ENCODE measurements at places on chromosomes 12 and 14.
A peak's percentile ranks its signal among the peaks of the same experiment; 100 is the strongest.

DNA sequence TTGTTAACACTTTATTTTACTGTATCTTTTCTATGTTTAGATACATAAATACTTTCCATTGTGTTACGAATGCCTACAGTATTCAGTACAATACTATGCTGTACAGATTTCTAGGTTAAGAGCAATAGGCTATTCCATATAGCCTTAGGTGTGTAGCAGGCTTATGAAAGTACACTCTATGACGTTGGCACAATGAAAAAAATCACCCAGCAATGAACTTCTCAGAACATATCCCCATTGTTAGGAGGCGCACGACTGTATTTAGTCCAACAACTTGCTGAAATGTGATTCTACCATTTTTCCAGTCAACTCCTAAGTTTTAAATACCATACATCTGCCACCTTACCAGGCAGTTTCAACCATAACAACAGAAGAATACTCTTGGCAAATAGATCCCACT lies 1.8 kb downstream of the PARP11 start:
- DNase-seq: no peak

GRCh38 chr12:97924122-97924521 lies 461.5 kb downstream of the RMST start:
- DNase-seq: no peak

GRCh38 chr12:2057041-2057794 lies 4.4 kb downstream of the CACNA1C start:
- DNase-seq: no peak

DNA sequence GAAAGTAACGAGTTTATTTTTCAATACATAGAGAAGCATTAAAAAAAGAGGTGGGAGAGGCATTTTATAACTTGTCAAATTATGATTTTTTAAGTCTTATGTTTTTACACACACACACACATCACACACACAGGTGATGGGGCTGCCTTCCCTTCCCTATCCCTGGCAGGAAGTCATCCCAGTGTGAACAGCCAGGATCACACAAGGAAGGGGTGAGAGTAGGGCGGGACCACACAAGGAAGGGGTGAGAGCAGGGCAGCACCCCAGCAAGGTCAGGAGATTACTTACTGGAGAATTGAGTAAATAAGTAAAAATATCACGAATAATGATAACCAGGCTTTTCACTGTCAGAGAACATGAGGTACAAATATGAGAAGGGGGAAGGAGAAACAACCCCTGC lies 372.6 kb downstream of the SEC23A start:
- no peak for DNase-seq

- DNase-seq: no peak
These were observed 29.9 kb upstream of the PTPRR start for GRCh38 chr12:70950451-70950850.

DNA sequence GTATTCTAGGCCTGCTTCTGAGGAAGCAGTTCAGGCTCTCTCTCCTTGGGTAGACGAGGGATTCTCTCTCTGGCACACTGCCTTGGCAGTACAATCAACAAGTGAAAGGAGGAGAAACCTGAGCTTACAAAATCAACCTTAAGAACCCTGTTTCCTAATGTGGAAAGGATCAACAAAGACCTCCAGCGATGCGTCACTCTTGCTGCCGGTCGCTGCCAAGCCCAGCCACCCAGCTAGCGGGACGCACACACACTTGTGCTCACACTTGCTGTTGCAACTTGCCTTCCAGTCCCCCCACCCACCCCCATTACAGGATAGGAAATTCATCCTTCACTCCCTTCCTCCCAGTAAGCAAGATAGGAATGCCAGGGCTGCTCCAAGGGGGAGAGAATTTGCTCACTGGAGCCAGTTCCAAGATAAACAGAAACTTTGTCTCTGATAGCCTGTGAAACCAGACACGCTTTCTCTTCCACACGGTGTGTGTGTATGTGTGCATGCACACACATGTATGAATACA lies 144.3 kb downstream of the BCL11B start:
- DNase-seq: no peak

DNA sequence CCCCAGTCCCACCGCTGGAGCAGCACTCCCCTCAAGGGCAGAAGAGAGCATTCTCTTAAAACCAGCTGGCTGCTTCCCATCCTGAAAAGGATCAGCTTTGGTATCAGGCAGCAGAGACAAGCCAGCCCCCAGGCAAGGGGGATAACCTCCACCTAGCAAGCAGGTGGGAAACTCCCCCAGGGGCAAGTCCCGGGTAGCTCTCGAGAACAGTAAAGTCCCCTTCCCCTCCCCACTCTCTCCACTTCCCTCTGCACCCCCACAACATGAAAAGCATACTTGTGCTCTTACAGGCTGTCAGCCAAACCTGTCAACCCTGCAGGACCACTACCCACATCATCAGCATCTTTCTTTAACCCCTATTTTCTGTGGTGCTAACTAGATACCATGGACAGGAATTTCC lies 254.0 kb downstream of the NTF3 start:
- DNase-seq: no peak

GRCh38 chr12:56645201-56645716 lies 525 bp downstream of the ATP5F1B start:
- DNase-seq: no peak

DNA sequence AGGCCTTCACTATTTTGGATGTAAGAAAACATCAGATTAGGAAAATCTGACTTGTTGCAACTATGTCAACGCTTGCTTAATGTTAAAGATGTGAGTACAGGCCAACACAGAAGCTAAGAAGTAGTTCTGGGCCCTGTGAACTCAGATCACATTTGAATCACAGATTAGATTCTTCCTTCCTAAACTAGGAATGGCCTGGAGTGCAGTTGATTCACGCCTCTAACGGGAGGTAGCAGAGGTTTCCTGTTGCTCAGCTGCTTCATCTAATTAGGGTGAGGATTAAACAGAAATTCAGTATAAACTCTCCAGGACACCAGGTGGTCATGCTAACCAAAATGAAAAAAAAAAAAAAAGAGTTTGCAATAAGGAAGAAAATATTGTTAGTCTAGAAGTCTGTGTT lies 314.3 kb downstream of the TRHDE start:
- DNase-seq: no peak

- DNase-seq: no peak
These were observed 8.9 kb upstream of the RPLP0 start for GRCh38 chr12:120209851-120210250.

DNA sequence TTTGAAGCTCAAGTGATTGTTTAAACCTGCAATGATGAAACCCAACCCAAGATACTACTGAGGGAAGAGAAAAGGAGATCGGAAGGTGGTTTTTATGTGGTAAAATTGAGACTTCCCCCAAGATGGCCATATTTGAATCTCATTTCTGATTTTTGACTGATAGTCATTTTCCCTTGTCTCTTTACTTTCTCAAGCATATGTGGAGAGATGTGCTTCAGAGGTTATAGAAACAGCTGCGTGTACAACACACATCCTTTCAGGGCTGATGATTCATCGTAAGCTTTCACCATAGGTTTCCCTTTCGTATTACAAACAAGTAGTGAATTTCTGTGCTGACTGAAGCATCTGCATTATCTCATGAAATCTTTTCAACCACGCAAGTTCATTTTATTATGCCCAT lies 276.2 kb downstream of the EMP1 start:
- peak; percentile 16 for DNase-seq

- DNase-seq: no peak
These were observed 209.4 kb downstream of the RASSF9 start for GRCh38 chr12:85626784-85627171.

DNA sequence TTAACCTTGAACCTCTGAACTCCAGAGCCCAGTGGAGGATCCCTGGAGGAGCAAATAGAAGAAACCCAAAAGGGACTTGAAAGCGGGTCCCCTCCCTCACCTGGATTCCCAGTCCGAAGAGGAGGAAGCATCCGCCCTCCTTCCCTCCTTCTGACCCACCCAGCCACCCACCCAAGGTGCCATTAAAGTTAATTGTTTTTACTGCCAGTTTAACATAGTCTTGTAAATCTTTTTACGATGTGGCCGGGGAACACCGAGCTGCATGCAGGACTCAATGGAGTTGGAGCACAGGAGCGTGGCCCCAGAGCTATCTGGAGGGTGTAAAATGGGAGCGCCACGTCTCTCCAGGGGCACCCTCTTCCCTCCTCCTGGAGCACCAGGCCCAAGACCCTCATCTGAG lies 49.9 kb upstream of the TBX3 start:
- DNase-seq: no peak

DNA sequence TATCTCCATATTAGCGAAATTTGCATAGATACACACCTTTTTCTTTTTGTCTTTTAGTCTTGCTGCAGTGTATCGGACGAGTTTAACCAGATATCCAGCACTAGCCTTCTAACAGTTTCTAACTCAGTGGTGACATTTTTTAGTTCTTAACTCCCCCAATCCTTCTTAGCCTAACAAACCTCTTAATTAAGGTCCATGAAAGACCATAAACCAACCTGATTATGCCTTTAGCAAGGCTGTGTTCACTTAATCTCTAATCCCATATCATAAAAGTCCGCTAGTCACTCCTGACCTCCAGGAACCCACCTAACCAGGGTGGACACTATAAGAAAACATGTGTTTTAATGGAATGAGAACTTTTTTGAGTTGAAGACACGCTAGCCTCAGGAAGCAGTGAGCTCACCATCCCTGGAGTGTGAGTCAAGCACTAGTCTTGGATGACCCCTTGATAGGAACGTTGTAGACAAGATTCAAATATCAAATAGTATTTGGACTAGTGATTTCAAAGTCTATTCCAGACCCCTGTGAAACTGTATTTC lies 9.5 kb downstream of the CDKN1B start:
- DNase-seq: peak; percentile 80

GRCh38 chr14:83867566-83868225 lies 1662.2 kb upstream of the FLRT2 start:
- peak; percentile 3 for DNase-seq

DNA sequence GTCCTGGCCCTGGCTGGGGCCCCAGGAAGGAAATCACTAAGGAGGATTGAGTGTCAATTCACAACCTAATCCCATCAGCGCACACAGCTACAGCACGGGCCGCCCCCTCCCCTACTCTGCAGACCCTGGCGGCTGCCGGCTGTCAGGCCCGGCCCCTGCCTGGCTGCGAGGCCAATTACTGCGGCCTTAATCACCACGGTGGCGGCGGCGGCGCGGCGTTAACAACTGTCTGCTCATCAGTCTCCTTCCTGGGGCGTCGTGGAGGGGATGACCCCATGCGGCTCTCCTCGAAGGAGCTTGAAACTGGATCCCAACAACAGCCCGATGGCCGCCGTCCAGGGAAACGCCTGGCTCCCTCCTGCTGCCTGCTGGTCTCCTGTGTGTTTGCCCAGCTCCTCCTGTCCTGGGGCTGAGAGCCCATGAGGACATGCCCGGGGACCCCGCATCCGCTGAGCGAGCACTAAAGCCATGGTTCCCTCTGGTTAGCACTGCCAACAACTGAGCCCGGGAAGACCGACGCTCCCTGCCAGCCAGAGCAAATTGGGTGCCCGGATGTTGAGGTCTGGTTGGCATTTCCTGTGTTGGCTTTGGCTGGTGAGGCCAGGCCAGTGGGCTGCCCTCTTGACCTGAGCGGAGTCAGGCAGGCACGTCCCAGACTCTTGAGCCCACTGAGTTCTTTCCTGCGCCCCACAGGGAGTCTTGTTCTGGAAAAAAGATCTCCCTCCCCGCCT lies 21.8 kb upstream of the EIF2B2 start:
- DNase-seq: peak; percentile 84

GRCh38 chr12:130299574-130299973 lies 38.1 kb upstream of the PIWIL1 start:
- no peak for DNase-seq

GRCh38 chr14:102779084-102779462 lies 1.8 kb downstream of the TRAF3 start:
- DNase-seq: no peak

DNA sequence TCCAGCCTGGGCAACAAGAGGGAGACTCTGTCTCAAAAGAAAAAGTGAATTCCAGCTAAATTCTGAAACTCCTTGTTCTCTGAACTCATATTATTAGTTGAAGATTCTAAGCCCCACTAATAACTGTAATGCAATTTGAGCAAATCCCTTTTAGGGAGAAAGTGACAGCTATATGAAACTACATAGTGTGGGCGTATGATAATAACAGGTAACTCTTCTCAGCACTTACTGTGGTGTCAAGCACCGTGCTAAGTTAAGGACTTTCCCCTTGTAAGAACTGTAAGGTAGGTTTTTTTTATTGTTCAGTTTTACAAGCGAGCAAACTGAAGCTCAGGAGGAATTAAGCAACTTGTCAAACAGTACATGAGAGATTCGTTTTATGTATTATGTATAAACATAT lies 5.4 kb downstream of the ANKRD13A start:
- DNase-seq: no peak

DNA sequence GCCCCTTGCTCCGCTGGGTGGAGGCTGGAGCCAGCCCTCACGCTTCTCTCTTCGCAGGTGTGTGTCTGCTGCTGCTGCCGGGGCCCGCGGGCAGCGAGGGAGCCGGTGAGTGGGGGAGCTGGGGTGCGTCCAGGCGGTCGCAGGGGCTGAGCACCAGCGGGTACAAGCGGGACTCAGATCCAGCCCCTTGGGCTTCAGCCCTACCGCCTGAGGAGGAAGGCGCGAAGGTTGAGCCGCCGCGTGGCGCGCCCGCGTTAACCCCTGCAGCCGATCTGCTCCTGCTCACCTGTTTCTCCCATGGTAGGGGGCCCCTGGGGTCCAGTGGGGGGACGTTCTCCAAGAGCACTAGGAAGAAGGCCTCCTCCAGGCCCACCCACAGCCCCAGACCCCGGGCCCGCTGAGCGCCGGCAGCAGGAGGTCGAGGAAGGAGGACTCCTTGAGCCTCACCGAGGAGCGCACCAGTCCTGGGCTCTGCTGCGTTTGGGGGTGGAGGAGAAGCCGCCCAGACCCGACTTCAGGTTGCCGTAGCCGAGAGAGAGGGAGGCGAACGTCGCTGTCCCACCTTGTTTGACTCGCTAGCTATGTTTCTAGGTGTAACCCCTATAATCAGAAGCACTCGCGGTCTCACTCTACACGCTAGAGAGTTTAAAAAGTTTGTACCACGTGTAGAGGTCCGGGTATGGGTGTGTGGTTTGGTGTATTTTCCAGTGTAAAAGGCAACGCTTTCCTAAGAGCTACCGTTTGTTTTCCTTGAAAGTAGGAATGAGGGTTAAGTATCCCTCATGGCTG lies 834 bp downstream of the COCH start:
- DNase-seq: no peak

GRCh38 chr12:49902399-49903350 lies 1.0 kb downstream of the FAIM2 start:
- DNase-seq: no peak

DNA sequence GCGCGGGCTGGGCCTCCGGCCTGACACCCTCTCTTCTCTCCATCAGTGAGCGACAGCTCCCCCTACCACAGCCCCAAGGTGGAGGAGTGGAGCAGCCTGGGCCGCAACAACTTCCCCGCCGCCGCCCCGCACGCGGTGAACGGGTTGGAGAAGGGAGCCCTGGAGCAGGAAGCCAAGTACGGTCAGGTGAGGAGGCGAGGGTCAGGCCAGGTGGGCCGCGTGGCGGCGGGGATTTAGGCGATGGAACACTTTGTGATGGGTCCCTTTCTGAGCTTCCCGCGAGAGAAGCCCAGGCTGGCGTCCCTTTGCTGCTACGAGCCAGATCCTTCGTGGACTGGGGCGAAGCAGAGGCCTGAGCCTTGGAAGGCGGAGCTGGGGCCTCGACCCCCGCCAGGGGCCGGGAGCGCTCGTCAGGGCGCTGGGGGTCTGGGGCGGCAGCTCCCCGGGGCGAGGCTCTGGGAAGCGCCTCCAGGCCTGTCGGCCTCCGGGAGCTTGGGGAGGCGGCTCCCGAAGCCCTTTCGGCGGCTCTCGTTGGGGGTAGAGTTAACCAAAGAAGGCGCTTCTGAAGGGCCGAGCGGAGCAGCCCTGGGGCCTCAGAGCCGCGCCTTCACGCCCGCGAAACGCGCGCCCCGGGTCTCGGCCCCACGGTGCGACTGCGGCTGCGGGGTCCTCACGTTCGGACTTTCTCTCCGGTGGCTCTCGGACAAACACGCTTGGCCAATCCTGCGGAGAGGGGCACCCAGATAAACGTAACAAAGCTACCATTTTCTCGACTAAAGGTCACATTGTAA lies 5.0 kb downstream of the PAX9 start:
- DNase-seq: no peak
